Tibial artery (tissue), 4 donors: ENCODE measurements at places on chromosomes 13 and 19.

DNA sequence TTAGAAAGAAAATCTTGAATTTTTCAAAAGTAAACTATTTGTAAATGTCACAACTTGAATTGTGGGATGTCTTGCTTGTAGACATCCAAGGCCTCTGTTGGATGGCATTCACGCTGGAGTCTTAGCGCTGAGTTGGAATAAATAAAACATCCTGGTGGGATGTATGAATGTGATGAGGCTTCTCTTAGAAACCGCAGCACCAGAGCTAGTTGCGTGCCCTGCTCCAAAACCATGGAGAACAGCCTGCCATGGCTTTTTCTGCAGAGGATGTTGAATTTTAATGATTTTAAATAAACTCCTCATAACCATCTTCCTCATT is 70.4 kb downstream of the DPY19L3 start:
- DNase-seq: no peak

DNA sequence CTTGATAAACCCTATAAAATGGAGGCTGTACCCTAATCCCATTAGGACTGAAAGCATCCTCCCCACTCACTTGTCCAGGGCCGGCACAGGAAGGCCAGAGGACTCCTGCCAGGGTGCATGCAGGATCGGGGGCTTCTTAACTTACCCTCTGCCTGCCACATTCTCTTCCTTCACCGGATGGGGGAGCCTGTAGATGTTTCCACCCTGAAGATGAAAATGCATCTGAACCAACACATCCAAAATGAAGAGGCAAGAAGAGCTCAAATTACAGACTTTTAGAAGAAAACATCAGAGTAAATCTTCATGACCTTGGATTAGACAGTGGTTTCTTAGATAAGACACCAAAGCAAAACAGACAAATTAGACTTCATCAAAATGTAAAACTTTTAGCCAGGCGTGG is 25.9 kb upstream of the NAPA start:
- DNase-seq: no peak

DNA sequence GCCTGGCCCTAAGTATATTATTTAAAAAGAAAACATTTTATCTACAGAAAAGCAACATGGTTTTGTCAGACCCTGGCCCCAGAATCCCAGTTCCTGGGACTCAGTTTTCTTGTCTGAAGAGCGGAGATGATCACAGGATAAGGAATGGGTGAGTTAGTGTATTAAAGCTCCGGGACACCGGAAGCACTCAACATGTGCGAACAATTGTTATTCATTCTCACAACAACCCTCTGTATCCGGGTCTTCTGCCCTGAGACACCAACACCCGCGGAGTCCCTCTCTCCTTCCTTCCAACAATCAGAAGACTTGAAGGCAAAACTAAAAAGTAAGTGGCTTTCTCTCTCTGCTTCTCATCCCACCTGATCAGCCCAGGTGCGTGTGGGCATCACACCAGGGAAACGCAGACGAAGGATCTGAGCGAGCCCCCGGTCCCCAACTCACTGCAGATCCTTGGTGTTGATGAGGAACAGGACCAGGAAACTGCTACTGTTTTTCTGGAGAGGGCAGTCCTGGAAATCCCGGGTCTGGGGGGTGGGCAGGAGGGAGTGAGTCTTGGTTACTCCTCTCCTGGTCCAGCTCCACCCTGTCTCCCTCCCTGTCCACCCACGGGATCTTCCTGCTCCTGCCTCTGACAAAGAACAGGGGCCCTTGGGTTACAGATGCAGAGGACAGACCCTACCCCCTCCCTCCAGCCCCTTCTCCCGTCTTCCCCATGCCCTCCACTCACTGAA is 2.0 kb downstream of the GPR108 start:
- DNase-seq: no peak

DNA sequence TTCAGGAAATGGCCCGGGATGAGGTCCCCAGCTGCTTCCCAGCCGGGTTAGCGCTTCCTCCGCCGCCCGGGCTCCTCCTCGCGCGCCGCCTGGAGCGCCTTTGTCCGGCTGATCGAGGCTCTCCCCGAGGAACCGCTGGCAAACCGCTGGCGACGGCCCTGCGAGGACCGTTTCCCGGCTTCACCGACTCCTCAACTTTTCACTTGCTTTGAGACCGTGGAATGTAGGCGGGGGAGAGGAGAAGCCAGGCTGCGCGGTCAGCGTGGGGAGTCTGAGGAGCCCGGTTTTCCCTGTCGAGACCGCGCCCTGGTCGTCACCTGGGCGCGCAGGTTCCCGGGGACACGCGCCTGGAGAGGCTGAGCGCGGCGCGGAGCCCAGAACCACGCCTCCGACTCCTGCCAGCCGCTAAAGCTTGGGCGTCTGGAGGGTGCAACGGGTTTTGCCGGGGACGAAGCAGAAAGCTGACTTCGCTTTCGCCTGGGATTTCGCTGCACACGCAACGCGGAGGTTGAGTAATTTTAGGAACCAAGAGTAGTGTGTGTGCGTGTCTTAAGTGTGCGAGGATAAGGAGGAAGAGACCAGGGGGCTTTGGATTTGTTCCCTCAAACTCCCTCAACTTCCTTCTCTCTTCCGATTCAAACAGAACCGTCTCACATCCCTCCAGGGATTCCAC is 7.3 kb upstream of the DGKH start:
- DNase-seq: peak; percentile 22

DNA sequence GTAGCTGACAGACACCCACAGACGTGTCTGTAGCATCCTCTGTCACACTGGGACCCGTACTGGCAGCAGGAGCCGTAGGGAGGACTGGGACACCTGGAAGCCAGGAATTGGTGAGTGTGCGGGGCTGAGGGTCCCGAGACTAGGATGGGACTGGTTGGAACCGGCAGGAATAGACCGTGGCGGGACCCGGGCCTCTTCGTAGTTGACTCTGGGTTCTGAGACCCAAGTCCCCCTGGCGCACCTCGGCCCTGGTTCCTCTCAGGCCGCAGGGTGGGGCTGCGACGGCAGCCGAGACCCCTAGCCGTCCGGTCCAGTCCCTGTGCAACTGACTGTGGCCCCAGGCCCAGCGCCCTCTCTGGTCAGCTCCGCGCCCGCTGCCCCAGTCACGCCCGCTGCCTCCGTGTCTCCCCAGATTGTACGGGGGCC is 64.7 kb downstream of the ZNF823 start:
- no peak for DNase-seq

DNA sequence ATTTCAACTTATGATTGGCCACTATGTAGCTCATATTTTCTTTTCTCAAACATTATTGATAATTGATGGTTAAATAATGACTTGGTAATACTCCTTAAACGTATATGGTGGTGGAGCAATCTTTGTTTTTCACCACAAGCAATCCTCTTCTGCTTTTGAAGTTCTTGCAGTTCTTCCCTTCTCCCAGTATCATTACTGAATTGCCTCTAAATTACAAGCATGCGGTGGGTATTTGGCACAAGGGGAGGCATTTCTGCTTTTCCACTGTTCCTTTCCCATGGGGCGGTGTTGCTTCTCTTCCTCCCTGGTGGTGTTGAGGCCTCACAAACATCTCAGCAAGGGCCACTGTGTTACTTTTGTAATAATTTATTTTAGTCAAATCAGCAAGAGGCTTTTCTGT is 234.4 kb upstream of the RXFP2 start:
- no peak for DNase-seq

GRCh38 chr13:74205313-74205690 is 71.1 kb upstream of the KLF12 start:
- no peak for DNase-seq

GRCh38 chr19:48997972-48998371 is 4.3 kb downstream of the RUVBL2 start:
- no peak for DNase-seq

DNA sequence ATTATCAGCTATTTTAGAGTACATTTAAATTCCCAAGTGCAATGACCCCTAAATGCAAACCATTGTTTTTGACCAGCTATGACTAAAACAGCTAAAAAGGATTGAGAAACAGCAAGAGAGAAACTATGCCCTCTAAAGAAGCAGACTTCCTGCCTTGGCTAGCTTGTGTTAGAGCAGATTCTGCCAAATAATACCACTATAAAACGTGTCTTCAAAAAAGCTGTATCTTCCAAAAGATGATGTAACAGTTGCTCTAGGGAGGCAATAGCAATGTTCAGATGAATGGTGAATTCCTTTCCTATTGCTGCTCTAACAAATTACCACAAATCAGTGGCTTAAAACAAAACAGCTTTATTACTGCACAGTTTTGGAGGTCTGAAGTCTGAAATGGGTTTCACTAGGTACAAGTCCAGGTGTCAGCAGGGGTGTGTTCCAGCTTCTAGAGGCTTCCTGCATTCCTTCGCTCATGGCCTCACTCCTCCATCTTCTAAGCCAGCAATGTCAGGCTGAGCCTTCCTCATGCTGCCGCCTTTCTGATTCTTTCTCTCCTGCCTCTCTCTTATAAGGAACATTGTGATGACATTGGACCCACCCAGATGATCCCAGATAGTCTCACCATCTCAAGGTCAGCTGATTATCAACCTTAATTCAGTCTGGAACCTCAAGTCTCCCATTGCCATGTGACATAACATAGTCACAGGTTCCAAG is 84.5 kb downstream of the LRRC63 start:
- DNase-seq: no peak

DNA sequence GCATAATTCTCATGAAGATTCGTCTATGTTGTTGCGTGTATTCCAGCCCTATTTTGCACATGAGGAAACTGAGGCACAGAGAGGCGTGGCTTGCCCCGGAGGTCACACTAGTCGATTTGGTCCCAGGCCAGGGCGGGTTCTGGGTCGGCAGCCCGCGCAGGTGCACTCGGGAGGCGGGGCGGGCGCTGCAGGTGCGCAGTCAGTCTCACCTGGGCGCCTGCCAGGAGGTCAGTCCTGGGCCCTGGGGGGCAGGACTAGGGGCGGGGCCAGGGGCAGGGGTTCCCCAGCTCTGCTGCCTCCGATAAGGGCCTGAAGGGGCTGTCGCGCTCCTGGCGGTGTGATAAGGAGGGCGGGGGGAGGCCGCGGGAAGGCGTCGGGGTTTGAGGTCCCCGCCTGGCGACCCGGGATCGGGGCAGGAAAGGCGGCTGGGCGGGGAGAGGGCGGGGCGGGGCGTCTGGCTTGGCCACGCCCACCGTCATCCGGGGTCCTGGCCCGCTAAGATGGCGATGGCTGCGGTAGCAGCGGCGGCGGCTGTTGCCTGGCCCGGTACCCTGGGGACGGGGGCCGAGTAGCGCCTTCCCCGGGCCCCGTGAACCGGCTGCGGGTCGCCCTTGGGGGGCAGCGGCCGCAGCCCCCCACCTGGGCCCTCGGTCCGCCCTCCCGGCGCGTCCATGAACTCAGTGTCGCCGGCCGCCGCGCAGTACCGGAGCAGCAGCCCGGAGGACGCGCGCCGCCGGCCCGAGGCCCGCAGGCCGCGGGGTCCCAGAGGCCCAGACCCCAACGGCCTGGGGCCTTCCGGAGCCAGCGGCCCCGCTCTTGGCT is at the start of gene ATG4D:
Gene ATG4D, plus strand, starts transcription at position 485 of the 822 bp plus-strand sequence. Its CDS starts 187 bp downstream, at position 672.
- peak; percentile 57 for DNase-seq

- DNase-seq: no peak
These were observed 359.2 kb downstream of the KCTD12 start for GRCh38 chr13:76527041-76527440.

- no peak for DNase-seq
These were observed 29.1 kb downstream of the INTS6 start for GRCh38 chr13:51423766-51424165.

DNA sequence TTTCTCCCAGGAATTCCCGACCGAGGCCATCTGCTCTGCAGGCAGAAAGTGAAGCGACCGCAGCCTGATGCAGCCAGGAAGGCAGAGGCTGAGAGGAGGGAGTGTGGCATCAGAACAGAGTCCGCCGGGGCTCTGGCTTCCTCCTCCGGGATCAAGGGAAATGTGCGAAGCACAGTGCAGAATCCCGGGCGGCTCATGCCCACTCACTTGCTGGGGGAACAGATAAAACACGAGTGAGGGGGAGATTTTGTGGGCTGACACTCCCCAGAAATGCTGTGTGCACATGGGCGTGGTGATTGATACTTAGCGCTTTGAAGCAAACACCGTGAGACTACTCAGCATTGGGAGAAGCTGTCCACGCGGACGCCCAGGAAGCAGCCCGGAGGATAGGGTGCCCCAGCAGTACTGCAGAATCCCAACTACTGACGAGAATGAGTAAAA is 75.3 kb upstream of the POMP start:
- DNase-seq: no peak

DNA sequence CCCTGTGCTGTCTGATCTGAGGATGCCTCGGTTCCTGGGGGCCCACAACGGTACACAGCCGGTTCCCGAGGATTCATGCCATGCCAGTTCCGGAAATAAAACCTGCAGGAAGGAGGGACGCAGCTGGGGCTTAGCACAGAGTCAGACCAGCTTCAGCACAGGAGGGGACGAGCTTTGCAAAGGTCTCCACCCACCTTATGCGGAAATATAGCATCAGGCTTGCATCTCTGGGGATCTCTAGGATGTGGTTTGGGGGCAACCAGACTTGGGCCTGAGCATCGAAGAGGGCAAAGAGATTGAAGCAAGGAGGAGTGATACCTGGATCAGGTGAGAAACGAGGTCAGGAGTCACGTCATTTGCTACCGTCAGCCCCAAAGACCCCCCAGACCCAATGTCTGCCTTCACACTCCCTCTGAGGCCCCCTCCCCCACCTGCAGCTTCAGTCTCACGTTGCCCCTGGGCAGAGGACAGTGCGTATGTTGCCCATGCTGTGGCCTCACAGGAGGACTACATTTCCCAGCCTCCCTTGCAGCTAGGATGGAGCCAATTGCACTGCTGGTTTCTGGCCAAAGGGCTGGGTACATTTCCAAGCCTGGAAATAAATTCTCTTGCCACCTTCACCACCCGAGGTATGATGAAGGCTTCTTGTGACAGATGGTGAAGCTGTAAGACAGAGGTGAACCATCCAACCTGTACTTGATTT is 12.1 kb downstream of the TYK2 start:
- DNase-seq: no peak

DNA sequence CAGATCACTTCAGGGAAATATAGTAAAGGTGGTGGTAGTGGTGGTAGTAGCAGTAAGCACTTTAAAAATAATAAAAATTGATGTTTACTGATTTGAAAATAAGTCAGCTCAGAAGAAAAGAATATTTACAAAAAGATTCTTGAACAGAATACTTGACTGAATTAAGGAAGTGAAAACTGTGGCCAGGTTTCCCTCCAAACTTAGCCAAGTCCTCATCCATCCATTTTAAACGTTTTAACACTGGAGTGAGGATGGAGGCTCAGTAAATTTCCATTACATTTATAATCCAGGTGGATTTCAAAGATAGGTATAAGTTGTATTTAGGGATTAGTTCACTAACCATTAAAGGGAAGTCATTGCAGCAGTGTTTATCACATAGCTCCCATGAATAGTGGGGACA is 221.5 kb downstream of the RGCC start:
- no peak for DNase-seq

- no peak for DNase-seq
These were observed 1.6 kb upstream of the TTC9B start for GRCh38 chr19:40219721-40220276.

GRCh38 chr13:49567491-49567890 is 17.9 kb downstream of the RCBTB1 start:
- DNase-seq: no peak

DNA sequence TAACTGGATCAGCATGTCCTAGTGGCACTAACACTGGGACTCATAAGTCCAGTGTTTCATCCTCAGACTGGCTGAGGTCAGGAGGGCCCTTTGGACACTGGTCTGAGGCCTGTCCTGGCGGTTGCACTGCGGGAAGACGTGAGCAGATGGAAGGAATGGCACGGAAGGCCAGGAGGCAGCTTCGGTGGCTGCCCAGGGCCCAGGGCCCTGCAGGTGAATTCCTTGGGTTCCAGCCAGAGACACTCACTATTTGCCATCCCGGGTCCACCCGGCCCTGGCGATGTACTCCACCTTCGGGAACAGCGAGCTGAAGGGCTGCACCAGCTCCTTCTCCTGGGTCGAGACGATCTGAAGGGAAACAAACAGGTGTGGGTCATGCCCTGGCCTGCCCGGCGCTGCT is 26.3 kb downstream of the DPP9 start:
- no peak for DNase-seq
